CD4-positive, alpha-beta T cell treated with Interleukin-1 beta for 1 hour (primary cell): ENCODE measurements at places on chromosomes 7 and 10.

DNA sequence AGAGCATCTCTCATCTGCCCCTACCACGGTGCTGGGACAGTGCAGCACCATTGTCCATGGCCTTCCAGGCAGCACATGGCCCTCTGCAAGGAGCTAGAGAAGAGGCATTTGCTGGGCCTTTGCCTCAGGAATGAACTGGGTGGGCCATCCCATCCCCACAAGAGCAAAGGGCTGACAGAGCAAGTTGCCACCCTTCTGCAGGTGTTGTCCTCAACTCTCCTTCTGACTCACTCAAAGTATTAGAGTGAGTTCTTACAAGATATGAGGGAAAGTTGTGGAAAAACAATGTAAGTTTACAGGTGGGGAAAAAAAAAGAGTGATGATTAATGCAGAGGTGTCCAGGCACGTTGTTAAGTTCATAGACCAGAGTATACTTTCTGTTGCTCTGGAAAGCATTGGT is 261.2 kb downstream of the SKIDA1 start:
- DNase-seq: no peak

- DNase-seq: no peak
These were observed 2.0 kb upstream of the HMX3 start for GRCh38 chr10:123133541-123134342.

DNA sequence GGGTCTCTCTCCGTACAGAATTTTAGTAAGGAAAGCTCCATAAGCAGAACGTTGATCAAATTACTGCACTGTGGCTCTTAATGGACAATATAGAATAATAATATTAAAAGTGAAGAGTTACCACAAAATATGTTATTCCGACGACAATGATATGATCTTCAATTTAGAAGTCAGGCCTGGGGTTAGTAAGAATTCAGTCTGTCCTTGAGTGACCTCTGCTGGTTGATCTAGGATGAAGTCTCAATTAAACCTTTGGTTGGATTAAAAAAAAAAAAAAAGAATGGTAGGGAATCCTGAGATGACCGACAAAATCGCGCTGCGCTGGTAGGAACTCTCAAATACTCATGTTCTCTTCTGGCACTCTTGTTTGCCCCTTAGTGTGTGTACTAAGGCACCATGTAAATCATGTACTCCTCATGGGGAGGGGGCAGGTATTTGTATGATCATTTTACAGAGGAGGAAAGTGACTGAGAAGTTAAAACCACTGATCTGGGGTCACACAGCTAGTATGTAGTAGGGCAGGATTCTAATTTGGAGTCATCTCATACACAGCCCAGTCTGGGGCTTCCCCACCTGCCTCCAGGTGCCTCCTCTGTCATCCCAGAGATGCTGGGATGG is 161.3 kb upstream of the NPVF start:
- no peak for DNase-seq

GRCh38 chr7:134030460-134030865 is 96.7 kb upstream of the LRGUK start:
- DNase-seq: no peak

GRCh38 chr7:5334671-5335070 is 51.9 kb downstream of the SLC29A4 start:
- no peak for DNase-seq

DNA sequence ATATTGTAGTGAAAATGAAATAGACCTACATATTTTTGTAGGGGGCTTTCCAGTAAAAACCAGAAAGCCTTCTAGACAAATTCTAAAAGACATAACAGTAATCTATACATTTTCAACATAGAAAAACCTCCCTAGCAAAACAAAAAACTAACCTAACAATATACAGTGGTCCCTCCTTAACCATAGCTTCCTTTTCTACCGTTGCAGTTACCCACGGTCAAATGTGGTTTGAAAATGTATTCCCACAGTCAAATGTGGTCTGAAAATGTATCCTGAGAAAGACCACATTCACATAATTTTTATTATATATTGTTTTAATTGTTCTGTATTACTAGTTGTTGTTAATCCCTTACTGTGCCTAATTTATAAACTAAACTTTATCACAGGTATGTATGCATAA is 6.4 kb downstream of the PSAP start:
- no peak for DNase-seq

DNA sequence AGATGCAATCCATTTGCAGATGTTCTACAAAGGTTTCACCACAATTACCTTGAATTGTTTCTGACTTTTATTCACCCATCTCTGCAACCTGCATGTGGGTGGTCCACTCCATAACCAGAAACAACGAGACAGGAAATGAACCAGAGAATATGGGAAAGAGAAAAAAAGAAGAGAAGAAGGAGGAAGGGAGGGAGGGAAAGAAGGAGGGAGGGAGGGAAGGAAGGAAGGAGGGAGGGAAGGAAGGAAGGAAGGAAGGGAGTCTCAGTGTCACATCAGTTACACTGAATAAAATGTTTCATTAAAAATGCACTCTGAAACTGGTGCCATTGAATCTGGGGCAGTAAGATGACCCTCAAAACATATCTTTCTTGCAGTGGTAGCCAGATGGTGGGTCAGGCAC is 301.3 kb upstream of the MGMT start:
- no peak for DNase-seq
